ENCODE measurements at places on chromosomes 4 and X. TPM values are rescaled to one million over a fixed set of nuclear protein-coding genes. Genes with fewer than 3 reads are reported as not detected.

GRCh38 chrX:19863212-19863856, 24.1 kb downstream of the SH3KBP1 start:
- DNase-seq: no peak

DNA sequence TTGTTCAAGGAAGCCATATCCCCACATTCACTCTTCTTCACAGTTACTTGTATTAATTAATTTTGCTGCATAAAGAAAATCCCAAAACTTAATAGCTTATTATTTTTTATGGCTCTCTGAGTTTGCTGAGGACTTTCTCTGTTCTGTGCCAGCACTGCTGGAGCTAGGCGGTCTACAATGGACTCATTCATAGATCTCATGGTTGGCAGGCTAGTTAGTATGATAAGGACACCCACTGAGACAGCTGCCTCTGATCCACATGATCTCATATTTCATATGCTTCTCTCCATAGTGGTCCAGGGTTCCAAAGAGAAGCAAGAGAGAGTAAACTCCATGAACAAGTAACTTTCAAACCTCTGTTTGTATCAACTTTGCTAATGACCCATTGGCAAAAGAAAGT, 170.2 kb downstream of the ADGRA3 start:
- DNase-seq: no peak

DNA sequence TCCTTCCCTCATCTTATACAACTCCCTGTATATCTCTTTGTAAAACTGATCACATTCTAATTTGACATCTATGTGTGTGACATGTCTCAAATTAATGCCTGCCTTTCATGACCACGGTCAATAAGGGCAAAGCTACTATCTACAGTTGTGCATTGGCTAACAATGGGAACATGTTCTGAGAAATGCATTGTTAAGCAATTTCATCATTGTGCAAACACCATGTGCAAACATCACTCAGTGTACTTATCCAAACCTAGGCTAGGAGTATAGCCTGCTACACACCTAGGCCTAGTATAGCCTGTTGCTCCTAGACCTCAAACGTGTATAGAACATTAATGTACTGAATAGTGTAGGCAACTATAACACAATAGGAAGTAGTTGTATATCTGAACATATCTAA, 95.0 kb downstream of the BANK1 start:
- no peak for DNase-seq

ZMAT1 gene
- total RNA-seq: 1.5 TPM

FRAS1 gene
- 111 TPM for total RNA-seq

CFAP47 gene
- total RNA-seq: 0.47 TPM

PHKA1 gene
- 7.5 TPM for total RNA-seq
